Sciatic nerve (tissue), 2 donors: ENCODE measurements at places on chromosomes 2 and 18.

GRCh38 chr2:33069894-33070651, 123.3 kb downstream of the LTBP1 start:
- no peak for DNase-seq

- no peak for DNase-seq
These were observed 44.6 kb downstream of the BAZ2B start for GRCh38 chr2:159571540-159572260.

- no peak for DNase-seq
These were observed 17.6 kb upstream of the EPHA4 start for GRCh38 chr2:221589696-221590095.

GRCh38 chr2:173750353-173750801, 214.8 kb downstream of the SP3 start:
- DNase-seq, result no peak

DNA sequence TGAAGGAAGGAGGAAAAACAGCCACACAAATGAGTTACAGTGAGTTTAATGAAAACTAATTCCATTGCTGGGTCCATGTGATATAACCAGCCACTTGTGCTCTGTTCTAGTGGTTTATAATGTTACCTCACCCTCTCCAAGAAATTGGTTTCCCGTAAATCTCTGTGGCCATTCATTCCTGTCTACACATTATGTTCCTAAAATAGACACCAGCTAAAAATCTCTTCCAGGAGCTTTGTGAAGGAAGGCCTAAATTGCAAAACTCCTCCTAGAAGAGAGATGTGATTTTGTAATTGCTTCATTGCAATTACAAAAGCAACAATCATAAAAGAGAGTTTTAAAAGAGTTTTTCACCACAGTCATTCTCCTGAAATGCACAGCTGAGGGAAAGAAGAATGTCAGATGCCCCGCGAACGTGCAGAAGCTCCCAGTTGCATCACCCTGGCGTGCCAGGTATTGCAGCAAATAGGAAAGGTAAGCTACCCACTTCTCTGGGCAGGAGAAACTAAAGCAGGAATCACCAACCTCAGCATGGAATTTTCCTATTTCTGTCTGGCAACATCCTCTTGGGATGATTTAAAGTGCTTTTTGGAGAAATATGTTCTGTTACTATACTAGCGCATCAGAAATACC, 1.7 kb downstream of the SCN1A start:
- DNase-seq, result no peak

DNA sequence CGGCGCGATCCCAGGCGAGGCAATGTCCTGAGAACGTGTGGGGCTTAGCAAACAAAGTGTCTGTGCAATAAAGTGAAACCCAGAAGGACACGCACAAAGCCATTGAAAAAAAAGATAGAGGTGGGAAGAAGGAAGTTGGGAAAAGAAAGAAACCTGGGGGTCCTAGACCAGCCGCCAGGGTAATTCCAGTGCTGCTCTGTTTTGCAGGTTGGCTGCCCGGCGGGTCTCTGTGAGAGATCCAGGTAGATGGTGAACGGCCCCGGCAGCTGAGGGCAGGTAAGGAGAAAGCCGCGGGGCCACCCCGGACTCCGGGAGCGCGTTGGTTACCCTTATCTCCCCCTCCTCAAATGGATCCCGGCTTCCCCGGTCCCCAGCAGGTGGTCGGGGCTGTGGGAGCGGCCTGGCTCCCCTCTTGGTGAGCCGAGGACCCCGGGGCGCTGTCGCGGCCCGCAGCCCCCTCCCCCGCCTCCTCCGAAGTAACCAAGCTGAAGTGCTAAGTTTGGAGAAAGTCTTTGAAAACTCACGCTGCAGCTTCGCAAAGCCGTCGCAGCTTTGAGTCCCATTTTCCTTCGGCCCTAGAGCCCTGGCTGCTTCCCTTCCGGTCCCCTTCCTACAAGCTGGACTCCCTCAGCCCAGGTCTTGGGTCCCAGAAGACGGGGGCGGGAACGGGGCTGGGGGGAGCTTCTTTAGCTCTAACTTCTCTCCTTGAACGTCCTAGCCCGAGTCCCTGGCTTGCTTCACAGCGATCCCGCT, 588 bp downstream of the OTX1 start:
- no peak for DNase-seq

GRCh38 chr2:207390302-207391095, 139.3 kb upstream of the CREB1 start:
- DNase-seq, result no peak

GRCh38 chr2:150686391-150686790, 198.9 kb upstream of the RND3 start:
- DNase-seq, result no peak

DNA sequence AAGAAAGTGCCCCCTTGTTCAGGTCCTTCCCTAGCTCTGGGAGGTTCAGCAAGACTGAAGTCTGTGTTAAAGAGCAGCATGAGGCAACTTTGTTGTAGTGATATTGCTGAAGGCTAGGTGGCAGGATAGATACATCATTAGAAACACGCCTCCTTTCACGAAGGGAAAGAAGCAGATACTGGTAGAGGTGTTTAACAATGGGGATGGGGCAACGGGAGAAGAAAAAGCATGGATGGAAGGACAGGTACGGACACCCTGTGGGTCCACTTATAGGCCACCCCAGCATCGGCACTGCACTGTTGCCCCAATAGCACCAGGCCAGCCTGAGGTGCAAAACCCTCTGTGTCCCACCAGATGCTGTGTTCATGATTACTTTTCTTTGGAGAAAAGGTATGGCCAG, 3.5 kb upstream of the IGFBP5 start:
- DNase-seq, result no peak

DNA sequence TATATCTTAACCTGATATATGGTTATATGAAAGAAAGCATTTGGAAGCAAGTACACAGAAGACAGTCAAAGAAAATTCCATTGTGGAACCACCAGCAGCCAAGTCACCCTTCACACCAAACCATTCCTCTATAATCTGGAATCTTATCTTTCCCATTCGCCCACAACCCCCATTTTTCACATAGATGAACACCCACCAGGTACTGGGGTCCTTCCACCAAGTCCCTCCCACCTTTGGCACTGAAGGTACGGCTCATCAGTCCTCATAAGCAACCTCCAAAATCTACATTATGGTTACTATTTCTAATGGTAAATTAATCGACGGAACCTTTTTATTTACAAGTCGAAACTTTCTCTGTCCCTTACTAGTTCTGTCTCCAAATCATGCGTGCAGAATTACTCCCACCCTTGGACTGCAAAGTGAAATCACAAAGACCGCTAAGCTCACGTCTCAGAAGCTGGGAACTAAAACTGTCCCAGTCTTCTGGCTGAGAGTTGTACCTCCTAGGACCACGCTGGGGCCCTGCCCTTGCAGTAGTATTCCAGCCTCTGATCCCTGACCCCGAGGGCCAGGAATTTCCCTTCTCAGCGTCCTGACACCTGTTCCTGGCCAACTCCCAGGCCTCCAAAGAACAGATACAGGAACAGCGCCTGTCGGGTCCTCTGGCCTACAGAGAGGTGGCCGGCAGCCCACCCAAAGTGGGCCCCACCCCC, 702 bp downstream of the OLA1 start:
- DNase-seq, result no peak

GRCh38 chr18:13017247-13017875, 26.2 kb downstream of the CEP192 start:
- no peak for DNase-seq

DNA sequence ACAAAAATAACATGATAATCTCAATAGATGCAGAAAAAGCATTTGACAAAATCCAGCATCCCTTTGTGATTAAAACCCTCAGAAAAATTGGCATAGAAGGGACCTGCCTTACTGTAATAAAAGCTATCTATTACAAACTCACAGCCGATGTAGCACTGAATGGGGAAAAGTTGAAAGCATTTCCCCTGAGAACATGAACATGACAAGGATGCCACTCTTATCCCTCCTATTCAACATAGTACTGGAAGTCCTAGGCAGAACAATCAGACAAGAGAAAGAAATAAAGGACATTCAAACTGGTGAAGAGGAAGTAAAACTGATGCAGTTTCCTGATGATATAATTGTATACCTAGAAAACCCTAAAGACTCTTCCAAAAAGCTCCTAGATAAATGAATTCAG, 368.7 kb downstream of the RIT2 start:
- DNase-seq, result no peak

- DNase-seq, result no peak
These were observed 331.8 kb downstream of the MTX2 start for GRCh38 chr2:176601066-176601465.

- no peak for DNase-seq
These were observed 10.5 kb downstream of the CTDP1 start for GRCh38 chr18:79690071-79690470.

GRCh38 chr2:17869128-17869527, 9.3 kb upstream of the KCNS3 start:
- no peak for DNase-seq

GRCh38 chr18:60452421-60452820, 79.8 kb upstream of the MC4R start:
- DNase-seq, result no peak

GRCh38 chr18:44859751-44860439, 179.2 kb downstream of the SETBP1 start:
- no peak for DNase-seq

DNA sequence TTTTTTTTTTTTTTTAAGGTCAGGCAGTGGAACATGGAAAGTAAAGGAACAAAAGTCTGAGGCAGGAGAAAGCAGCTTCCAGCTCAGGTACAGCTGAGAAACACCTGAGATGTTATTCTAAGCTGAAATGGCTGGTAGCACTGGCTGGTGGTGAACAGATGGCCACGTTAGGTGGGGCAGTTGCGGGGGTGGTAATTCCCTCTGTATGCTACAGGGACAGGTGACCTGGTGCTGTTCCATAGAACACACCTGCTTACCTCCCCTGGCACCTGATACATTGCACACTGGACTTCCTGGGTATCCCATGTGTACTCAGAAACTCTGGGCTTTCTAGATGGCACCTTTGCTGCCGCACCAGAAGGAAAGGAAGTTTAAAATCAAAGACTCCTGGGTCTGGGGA, 333.3 kb downstream of the SLC8A1 start:
- DNase-seq, result no peak

GRCh38 chr2:56012221-56012765, 88.7 kb upstream of the EFEMP1 start:
- DNase-seq, result no peak
